ENCODE measurements at places on chromosomes 13 and 19.

DNA sequence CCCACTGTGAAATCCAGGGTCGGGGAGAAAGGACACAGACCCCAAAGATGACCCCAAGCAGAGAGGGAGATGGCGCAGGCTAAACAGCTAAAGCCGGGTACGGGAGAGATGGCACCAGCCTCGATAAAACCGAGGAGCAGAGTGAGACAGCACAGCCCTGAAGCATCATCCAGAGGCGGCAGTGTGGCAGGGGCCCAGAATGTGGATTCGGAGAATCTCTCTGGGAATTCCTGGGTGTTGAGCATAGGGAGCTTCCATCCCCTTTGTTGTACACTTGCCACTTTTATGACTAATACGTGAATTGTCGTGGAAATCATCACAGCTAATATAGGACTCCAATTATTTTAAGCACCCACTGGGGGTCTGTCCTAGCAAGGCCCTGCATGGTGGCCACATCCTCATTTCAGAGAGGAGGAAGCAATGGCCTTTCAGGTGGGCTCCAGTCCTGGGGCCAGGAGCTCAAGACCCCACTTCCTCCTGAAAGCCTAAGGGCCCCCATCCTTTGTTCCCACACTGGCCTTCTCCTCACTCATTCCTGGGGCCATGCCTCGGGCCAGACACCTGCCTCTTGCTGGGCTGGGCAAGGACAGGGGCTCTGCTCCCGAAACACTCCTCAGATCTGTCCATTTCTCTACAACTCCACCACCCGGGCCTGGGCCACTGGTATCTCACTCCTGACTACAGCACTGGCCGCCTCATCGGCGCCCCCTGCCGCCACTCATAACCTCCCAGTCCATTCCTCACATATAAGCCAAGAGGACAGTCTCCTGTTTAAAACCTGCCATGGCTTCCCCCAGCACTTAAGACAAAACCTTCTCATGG lies 29.3 kb upstream of the ATP1A3 start:
- DNase-seq: no peak

DNA sequence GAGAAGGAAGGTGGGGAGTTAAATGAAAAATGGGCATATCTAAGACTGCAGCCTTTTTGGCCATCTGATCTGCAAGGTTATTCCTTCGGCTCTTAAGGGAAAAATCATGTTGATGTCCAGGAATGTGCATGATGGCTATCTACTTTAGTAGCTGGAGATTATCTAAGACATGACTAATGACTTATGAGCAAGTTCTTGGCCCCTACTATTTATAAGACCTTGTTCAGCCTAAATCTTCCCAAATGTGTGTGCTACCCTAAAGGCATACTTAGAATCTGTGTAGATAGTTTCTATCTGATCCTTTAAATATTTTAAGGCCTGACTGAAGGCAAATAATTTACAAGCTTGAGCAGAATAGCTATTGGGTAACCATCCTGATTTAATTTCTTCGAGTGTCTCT lies 41.8 kb upstream of the CD177 start:
- no peak for DNase-seq

- DNase-seq: peak; percentile 84
Measured at GRCh38 chr19:17996826-17997316, 11.1 kb upstream of the ARRDC2 start.

- DNase-seq: no peak
Measured at GRCh38 chr13:59490651-59491050, 673.1 kb downstream of the DIAPH3 start.

DNA sequence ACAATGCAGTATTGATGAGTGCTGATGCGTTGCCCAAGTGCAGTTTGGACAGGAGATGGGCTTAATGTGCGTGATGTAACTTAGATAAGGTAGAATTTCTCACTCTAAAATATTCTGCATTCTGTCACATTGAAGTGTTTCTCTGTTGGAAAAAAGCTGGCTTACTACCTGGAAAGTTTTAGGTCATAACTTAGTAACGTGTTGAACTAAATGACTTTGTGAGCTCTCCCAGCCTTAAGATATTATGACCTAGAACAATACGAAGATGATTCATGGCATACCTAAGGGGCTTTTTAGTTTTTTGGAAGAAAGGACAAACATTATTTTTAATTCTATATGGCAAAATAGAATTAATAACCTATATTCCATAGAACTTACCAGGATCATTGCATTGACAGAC lies 9.0 kb downstream of the UFM1 start:
- DNase-seq: no peak

- no peak for DNase-seq
Measured at GRCh38 chr13:32354040-32354439, 38.7 kb downstream of the BRCA2 start.

DNA sequence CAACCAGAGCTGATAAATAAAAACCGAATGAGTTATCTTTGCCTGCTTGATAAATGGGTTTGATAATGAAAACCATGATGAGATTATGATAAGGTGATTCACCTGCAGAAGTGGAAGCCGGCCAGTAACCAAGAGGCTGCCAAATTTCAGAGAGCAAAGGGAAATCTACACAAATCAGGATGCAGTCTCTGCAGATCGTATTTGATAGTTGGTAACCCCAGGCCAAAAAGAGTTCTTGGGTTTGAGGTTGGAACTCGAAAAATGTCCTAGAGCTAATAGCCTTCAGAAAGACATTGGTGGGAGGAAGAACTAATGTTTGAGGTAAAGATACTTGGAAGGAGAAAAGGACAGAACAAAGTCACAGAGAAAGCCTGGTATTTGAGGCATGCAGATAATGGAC lies 9.6 kb upstream of the LATS2 start:
- DNase-seq: no peak

DNA sequence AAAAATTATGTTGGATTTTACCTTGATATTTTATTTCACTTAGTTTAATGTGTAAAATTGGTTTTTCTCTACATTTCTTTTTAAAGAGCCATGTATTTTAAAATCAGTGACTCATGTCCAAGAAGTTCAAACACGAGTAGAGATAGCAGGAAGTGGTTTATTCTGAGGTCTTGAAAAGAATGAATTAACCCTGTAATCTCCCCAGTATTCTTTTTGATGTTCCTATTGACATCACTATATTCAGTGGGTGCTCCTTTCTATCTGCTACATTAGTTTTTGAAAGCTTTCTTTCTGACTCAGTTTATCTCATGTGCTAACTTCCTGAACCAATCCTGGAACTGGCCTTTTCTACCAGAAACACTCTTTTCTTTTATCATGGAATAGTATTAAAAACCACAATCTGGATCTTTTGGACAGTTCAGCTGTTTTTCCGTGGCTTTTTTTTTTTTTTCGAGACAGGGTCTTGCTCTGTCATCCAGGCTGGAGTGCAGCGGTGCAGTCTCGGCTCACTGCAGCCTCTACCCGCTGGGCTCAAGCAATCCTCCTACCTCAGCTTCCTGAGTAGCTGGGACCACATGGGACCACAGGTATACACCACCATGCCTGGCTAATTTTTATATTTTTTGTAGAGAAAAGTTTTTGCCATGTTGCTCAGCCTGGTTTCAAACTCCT lies 114.9 kb downstream of the PCCA start:
- DNase-seq: no peak

- no peak for DNase-seq
Measured at GRCh38 chr13:93416736-93417355, 190.2 kb downstream of the GPC6 start.

DNA sequence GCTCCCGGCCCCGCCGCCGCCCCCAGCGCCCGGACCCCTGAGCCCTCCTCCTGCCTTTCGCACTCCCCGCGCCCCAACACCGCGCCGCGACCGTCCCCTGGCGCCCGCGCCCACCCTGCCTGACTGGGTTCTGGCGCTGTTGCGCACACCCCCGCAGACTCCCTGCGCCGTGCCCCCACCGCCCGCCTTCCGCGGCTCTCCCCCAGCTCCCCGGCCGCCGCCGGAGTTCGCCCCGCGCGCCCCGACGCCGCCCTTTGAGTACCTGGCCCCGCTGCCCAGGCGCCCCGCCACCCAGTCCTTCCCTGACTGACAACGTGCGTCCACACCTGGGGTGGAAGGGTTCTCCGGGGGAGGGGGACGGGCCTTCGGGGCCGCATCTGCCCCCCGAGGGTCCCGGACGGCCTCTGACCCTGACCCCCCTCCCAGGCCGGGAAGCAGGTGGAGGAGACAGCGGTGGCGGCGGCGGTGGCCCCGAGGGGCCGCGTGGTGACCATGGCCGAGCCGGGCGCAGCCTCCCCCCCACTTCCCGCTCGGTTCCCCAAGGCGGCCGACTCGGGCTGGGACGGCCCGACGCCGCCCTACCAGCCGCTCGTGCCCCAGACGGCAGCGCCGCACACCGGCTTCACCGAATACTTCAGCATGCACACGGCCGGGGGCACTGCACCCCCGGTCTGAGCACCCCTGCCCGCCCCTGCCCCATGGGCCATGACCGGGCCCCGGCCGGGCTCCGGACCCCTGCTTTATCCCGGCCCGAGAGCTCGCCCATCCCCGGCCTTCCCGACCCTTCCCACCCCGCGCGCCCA lies 1.4 kb upstream of the MEGF8 start:
- DNase-seq: peak; percentile 27

- DNase-seq: no peak
Measured at GRCh38 chr13:67369895-67370660, 139.9 kb upstream of the PCDH9 start.

DNA sequence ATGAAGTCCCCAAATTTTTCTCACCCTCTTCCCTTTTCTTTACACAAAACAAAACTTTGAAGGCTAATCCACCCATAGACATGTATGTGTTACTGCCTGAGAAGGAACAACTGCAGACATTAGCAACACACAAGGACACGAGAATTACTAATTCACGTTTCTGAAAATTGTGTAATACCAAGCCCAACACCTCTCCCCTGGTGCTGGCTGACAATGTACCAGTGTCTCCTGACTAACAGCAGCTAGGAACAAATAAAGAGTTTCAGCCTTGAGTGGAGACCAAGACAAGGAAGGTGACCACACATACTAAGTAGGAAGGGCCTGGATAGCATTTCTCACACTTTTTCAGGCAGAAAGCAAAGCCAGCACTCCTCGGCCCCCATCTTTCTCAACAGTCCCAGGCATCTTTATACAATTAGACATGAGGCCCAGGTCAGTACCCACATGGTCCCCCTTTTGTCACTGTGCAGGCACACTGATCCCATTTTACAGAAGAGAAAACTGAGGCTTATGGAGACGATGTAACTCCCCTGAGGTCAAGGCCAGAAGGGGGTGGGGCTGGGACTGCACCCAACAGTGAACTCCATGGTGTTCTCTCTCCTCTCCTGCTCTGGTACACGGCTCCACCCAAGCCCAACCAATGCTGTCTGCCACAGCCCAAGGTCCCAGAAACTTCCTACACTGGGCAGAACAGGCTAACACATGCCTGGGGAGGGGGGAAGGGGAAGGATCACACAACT lies 8.7 kb downstream of the BRD4 start:
- peak; percentile 84 for DNase-seq

- no peak for DNase-seq
Measured at GRCh38 chr13:108225440-108225839, 7.2 kb downstream of the ABHD13 start.

GRCh38 chr13:107119989-107120881 lies 552.3 kb upstream of the ARGLU1 start:
- DNase-seq: no peak

DNA sequence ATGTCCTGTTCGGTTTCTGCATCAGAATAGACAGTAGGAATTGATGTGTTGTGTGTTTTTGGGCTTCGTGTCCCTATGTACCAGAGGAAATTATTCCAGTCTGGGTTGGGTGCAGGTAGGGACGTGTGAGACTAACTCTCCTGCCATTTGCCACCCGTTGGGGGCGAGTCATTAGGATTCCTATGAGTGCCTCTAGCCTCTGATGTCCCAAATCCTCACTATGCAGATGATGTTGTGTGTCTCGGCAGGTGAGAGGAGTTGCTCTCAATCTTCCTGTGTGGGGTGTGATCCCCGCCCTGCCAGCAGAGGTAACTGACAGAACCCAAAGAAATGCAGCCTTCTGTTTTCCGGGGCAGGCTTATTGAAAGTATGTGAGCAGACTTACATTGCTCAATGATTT lies 31.2 kb upstream of the ZNF331 start:
- DNase-seq: no peak

DNA sequence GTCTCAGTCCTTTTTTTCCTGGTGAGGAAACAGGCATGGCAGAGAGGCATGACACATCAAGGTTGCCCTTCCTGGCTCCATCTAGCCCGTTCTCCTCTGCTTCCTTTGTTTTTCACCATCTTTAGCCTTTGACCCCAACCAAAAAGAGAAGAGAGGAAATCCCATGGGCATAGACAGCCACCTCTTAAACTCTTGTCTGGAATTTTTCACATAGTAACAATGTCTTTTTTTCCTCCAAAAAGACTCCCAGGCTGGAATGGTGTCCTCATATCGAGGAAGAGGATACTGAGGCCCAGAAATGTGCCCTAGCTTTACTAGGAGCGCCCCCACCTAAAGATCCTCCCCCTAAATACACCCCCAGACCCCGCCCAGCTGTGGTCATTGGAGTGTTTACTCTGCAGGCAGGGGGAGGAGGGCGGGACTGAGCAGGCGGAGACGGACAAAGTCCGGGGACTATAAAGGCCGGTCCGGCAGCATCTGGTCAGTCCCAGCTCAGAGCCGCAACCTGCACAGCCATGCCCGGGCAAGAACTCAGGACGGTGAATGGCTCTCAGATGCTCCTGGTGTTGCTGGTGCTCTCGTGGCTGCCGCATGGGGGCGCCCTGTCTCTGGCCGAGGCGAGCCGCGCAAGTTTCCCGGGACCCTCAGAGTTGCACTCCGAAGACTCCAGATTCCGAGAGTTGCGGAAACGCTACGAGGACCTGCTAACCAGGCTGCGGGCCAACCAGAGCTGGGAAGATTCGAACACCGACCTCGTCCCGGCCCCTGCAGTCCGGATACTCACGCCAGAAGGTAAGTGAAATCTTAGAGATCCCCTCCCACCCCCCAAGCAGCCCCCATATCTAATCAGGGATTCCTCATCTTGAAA lies at the start of gene GDF15:
Gene GDF15, plus strand, starts transcription at position 484 of the 868 bp plus-strand sequence. Its CDS starts 32 bp downstream, at position 516.
- DNase-seq: peak; percentile 45

DNA sequence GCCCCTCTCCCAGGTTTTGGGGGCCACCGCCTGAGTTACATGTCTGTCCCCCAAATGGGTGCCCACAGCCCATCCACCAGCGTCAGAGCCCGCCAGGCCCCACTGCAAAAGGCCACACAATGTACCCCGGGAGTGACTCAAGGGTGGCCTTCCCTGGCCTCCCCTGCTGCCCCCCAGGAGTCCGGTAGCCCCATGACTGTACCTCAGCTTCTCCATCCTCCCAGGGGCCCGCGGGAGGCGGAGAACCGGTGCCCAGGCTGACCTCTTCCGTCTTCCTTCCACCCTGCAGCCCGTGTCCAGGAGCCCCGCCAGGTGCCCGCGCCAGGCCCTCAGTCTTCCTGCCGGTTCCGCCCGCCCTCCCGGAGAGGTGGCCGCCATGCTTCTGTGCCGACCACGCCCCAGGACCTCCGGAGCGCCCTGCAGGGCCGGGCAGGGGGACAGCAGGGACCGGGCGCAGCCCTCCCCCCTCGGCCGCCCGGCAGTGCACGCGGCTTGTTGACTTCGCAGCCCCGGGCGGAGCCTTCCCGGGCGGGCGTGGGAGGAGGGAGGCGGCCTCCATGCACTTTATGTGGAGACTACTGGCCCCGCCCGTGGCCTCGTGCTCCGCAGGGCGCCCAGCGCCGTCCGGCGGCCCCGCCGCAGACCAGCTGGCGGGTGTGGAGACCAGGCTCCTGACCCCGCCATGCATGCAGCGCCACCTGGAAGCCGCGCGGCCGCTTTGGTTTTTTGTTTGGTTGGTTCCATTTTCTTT lies 10.3 kb downstream of the CBARP start:
- no peak for DNase-seq

GRCh38 chr19:7899751-7900378 lies 3.8 kb upstream of the MAP2K7 start:
- peak; percentile 8 for DNase-seq
